Colonic mucosa (tissue), 4 donors: ENCODE measurements at places on chromosomes 6 and 20. TPM values are rescaled to one million over a fixed set of nuclear protein-coding genes. Genes with fewer than 3 reads are reported as not detected.

The SEL1L2 gene
- total RNA-seq = not detected

The HMGN4 gene
- total RNA-seq = 40.6 TPM

The SAPCD1 gene
- total RNA-seq = 8.9 TPM

The CAGE1 gene
- total RNA-seq = not detected

The CDYL gene
- 44.3 TPM for total RNA-seq

The OR12D3 gene
- total RNA-seq = not detected

The DPM1 gene
- total RNA-seq = 43.9 TPM

The CNBD2 gene
- total RNA-seq = 3.3 TPM

The PSORS1C2 gene
- not detected for total RNA-seq

The HNF4A gene
- 346 TPM for total RNA-seq

The CST1 gene
- total RNA-seq = not detected
